ENCODE measurements at places on chromosomes 12 and 14.

DNA sequence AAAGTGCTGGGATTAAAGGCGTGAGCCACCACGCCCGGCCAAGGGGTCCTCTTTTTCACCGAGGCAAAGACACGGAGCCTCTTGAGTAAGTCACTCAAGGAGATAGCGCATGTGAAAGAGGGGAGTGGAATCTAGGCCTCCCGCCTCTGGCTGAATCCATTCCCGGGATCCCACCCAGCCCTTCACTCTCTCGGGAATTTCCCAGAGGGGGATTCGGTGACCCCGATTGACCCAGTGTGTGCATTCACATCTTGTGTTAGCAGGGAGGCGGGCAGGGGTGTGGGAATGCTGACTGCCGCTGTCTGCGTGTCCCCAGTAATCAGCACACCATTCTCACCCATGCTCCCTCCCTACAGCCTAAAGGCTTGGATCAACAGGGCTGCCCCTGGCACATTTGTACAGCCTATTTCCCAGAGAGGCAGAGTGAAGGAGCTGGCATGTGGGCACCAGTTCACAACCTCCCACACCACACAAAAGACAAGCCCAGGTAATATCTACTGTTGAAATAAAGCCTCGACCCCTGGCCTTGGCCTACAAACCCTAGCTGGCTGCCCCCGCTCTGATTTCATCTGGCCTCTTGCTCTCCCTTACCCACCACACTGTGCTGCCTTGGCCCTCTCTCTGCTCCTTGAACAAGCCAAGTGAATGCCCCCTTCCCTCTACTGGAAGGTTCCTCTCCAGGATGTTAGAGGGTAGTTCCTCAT lies 1.3 kb upstream of the LTBP2 start:
- no peak for DNase-seq

DNA sequence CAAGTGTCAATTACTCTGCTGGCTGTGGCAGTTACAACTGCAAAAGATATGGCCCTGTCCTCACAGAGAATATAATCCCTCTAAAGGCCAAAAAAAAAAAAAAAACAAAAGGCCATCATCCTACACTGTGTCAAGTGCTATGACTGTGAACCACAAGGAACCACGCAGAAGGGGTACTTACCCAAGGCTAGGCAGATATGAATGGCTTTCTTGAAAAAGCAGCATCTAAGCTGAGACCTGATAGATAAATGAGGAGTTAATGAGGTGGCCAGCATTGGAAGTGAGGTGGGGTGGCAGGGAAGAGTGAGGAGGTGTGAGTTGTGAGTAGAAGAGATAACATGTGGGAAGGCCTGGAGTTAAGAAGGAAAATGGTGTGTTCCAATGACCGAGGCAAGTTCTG lies 16.4 kb upstream of the IL22 start:
- no peak for DNase-seq

DNA sequence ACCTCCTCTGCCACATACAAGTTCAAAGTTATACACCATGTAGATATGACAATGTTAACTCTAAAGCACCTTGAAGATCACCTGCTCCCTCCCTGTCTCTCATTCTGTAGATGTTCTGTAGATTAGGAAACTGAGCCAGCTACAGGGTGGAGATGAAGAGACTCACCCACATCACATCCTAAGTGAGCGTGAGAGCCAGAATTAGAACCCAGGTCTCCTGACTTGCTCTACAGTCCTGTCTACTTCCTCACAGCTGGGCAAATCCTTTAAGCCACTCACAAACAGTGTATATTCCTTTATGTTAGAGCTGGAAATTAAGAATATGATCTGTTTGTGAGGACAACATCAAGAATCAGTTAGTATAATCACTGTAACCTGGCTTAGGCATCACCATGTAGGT lies 1.8 kb downstream of the APPL2 start:
- no peak for DNase-seq

DNA sequence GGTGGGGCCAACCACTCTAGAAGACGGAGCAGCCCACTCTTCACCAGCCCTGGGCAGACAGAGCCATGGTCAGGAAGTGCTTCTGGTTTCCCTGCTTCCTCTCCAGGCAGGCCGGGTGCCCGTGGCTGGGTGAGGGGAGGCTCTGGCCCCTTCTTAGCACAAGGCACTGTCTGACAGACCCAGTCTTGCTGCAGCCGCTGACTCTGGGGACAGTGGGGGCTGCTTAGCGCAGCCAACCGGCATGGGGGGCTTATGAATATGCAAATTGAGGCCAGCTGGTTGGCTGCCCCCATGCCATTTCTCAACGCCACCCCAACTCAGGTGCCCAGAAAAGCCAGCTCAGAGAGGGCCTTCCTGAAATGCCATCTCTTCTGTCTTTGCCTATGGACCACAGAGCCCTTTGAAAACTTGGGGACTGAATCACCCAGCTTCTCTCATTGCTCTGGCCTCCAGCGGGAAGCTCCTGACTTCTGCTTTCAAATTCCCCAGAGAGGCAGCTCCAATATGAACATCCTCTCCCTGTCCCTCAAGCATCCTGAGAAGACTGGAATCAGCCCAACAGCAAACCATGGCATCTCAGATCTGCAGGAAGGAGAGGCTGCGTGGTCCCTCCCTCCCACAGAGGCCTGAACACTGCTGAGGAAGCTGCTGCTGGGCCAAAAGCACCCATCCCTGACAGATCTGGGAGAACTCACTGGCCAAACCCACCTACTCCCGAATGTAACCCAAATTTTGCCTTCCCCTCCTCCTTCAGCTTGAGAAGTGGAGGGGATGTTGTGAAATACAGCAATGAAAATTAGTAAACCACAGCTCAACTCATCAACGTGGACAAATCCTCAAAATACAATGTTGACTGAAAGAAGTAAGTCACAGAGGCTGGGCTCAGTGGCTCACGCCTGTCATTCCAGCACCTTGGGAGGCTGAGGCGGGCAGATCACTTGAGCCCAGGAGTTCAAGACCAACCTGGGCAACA lies at the start of gene PROX2:
Gene PROX2 (minus strand): TSS at position 205 of the 973 bp plus-strand sequence. CDS start 12,311 bp downstream, outside the sequence.
- no peak for DNase-seq

DNA sequence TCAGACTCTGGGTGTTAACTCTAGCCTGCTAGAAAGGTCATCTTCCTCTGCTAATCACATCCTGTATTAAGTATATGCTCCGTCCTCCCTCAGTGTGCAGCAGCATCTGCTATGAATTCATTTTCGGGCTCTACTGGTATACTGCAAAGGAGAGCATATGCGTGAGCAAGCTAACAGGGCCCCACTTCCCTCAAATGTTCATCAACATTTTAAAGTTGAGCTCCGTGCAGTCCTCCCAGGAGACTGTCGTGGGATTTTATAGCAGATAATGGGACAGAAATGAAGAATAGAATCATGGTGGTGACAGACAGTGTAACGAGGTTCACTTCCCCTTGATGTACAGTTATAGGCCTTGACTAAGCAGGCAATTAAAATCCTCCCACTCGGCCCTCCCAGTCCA lies 131.7 kb downstream of the PLXNC1 start:
- no peak for DNase-seq

- DNase-seq: no peak
Observed at GRCh38 chr14:86035882-86036281, 505.9 kb downstream of the FLRT2 start.

Data from putamen (tissue), 1 donor.